Naive B cell (primary cell): ENCODE measurements at places on chromosomes 2 and 18. TPM values are rescaled to one million over a fixed set of nuclear protein-coding genes. Genes with fewer than 3 reads are reported as not detected.

The OR6B2 gene
- not detected for polyA plus RNA-seq

The FBXO48 gene
- 0.19 TPM for polyA plus RNA-seq

The PARD3B gene
- polyA plus RNA-seq = not detected

The SPHKAP gene
- polyA plus RNA-seq = not detected

The FNDC4 gene
- not detected for polyA plus RNA-seq

The GKN2 gene
- not detected for polyA plus RNA-seq

The CYP27A1 gene
- polyA plus RNA-seq = not detected

The CRYBA2 gene
- polyA plus RNA-seq = not detected

The SCG2 gene
- polyA plus RNA-seq = not detected

The EPHA4 gene
- polyA plus RNA-seq = 8.5 TPM

The CASP10 gene
- polyA plus RNA-seq = 8.0 TPM

The MATN3 gene
- not detected for polyA plus RNA-seq
